MG63 (cell line): ENCODE measurements at places on chromosomes 3 and 15. TPM values are rescaled to one million over a fixed set of nuclear protein-coding genes. Genes with fewer than 3 reads are reported as not detected.

SCN5A gene
- not detected in 2 replicates for total RNA-seq

MPI gene
- 32.8 and 42.5 TPM in 2 replicates for total RNA-seq

SLC28A1 gene
- not detected in 2 replicates for total RNA-seq

SHC4 gene
- not detected in 2 replicates for total RNA-seq

GSK3B gene
- 22.2 and 35.2 TPM in 2 replicates for total RNA-seq

- DNase-seq, result no peak
These were observed 254.3 kb downstream of the RYR3 start for GRCh38 chr15:33565094-33565493.
